ENCODE measurements at places on chromosomes 12 and 14.

DNA sequence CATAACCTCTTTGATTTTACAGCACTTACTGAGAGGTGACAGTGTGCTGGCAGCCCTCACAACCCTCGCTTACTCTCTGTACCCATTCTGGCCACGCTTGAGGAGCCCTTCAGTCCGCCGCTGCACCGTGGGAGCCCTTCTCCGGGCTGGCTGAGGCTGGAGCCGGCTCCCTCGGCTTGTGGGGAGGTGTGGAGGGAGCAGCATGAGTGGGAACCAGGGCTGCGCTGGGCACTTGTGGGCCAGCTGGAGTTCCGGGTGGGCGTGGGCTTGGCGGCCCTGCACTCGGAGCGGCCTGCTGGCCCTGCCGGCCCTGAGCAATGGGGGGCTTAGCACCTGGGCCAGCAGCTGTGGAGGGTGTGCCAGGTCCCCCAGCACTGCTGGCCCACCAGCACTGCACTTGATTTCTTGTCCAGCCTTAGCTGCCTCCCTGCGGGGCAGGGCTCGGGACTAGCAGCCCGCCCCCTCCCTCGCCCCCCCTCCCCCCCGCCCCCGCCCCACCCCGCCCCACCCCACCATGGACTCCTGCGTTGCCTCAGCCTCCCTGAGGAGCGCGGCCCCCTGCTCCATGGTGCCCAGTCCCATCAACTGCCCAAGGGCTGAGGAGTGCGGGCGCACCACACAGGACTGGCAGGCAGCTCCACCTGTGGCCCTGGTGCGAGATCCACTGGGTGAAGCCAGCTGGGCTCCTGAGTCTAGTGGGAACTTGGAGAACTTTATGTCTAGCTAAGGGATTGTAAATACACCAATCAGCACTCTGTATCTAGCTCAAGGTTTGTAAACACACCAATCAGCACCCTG, 9.9 kb downstream of the MDGA2 start:
- DNase-seq: no peak

DNA sequence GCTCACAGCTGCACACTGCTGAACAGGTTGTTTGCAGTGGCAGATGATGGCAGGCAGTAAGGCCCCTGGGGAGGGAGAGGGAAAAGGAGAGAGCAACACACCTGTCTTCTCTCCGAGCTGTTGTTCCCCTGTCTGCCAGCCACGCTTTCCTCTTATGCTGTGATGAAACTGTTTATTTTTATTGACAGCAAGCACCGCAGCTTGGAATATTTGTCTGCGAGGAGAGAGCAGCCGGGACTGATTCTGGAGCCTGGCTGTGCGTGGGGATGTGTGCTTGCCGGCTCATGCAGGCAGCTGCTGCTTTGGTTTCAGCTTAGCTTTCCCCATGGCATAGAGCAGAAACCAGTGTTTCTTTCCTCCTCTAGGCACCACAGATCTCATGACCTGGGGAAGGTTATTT, 58.7 kb upstream of the KCNA5 start:
- DNase-seq: no peak

- DNase-seq: no peak
Measured at GRCh38 chr12:97936165-97936564, 473.6 kb downstream of the RMST start.

- DNase-seq: no peak
Measured at GRCh38 chr12:112963227-112963861, 15.0 kb upstream of the OAS2 start.

DNA sequence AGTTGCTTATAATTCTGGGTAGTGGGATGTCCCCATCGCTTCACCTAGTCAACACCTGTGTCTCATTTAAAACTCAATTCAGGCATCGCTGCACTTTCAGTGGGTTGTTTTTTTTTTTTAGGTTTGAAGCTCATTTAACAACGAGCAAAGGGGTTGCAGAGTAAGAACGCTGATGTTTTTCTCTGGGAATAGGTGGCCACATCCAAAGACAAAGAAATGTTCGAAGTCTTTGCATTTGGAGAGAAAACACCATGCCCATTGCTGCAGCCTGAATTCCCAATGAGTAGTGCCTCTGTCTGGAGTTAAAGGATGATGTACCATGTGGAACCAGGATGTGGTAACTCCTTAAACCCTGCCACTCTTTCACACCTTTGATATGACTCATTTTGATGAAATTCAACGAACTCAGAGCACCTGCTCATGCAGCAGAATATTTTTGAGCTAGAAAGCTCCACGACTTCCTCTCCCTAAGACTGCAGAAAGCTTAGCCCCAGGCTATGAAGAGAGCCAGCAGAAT, 35.1 kb upstream of the BATF start:
- no peak for DNase-seq

GRCh38 chr12:102977945-102978706, 20.7 kb downstream of the ASCL1 start:
- DNase-seq: no peak

GRCh38 chr12:124861492-124861891, 2.2 kb downstream of the SCARB1 start:
- DNase-seq: peak; percentile 89

- DNase-seq: no peak
Measured at GRCh38 chr12:31961137-31961536, 1.9 kb downstream of the RESF1 start.

- DNase-seq: no peak
Measured at GRCh38 chr14:103316721-103317121, 17.3 kb upstream of the EIF5 start.

- DNase-seq: no peak
Measured at GRCh38 chr12:51070004-51070403, 13.4 kb downstream of the CSRNP2 start.

- no peak for DNase-seq
Measured at GRCh38 chr12:111673503-111673902, 12.3 kb downstream of the BRAP start.

- no peak for DNase-seq
Measured at GRCh38 chr12:107605293-107605692, 80.3 kb upstream of the PWP1 start.

GRCh38 chr12:121523741-121524140, 57.1 kb downstream of the KDM2B start:
- DNase-seq: no peak

GRCh38 chr12:3551386-3551785, 60.4 kb downstream of the PRMT8 start:
- DNase-seq: no peak

GRCh38 chr12:62873116-62873825, 61.7 kb downstream of the PPM1H start:
- DNase-seq: no peak

DNA sequence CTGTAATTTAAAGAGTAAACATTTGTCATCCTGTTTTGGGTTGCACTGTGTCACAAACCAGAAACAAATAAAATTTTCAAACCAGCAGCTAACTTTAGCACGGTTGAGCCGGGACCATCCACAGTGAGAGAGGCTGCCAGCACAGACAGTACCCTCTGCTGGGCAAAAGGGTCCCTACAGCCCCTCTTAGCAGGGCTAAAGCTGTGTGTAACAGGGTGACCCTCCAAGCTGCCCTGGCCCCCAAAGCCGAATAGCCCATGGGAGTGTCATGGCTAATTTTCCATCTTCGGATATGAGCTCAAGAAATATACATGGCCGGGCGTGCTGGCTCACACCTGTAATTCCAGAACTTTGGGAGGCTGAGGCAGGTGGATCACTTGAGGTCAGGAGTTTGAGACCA, 157.1 kb upstream of the GRIN2B start:
- no peak for DNase-seq

GRCh38 chr12:49440035-49440434, 72.8 kb downstream of the SPATS2 start:
- DNase-seq: no peak

DNA sequence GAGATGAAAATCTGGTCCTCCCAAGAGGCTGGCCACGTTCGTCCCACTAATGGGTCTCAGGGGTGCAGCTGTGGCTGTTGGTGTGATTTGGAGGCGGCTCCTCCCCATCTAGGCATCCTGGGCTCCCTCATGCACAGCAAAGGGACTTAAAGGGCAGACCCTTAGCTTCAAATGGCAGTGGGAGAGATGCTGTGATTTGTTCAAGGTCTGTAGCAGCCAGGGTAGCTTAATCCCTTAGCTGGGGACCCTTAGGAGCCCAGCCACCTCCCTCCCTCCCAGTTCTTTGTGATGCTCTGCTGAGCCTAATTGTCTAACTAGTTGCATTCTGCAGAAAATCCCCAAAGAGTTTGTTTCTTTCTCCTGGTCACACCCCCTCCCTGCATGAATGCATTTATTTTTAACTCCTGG, 18.3 kb downstream of the DYRK4 start:
- no peak for DNase-seq

DNA sequence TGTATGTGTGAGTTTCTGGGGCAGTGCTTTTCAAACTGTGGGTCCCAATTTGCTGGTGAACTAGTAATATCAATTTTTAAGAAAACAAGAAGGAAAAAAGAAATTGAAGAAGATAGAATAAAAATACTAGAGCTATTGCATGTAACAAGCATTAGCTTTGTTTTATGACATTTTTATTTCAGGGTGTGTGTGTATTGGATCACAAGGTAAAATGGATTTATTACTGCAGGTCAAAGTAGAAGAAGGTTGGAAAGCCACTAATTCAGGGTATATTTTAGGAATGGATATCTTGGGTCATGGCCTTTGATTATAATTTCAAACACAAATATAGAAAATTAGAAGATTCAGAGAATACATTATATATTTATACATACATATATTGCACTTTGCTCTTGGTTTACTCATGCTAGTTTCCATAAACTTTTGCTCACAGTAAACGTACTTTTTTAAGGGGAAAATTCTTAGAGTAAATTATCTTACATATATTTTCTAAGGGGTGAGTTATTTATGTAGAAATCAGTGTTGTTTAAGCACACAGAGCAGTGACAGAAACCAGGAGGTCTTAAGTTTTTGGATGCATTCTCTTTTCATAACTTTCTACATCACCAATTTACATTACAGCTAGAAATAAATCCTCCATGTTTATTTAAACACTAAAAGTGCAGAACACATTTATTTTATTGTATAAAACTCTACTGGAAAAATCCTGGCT, 34.5 kb upstream of the PPM1A start:
- no peak for DNase-seq

GRCh38 chr12:132044661-132045412, 95.1 kb downstream of the EP400 start:
- no peak for DNase-seq

DNA sequence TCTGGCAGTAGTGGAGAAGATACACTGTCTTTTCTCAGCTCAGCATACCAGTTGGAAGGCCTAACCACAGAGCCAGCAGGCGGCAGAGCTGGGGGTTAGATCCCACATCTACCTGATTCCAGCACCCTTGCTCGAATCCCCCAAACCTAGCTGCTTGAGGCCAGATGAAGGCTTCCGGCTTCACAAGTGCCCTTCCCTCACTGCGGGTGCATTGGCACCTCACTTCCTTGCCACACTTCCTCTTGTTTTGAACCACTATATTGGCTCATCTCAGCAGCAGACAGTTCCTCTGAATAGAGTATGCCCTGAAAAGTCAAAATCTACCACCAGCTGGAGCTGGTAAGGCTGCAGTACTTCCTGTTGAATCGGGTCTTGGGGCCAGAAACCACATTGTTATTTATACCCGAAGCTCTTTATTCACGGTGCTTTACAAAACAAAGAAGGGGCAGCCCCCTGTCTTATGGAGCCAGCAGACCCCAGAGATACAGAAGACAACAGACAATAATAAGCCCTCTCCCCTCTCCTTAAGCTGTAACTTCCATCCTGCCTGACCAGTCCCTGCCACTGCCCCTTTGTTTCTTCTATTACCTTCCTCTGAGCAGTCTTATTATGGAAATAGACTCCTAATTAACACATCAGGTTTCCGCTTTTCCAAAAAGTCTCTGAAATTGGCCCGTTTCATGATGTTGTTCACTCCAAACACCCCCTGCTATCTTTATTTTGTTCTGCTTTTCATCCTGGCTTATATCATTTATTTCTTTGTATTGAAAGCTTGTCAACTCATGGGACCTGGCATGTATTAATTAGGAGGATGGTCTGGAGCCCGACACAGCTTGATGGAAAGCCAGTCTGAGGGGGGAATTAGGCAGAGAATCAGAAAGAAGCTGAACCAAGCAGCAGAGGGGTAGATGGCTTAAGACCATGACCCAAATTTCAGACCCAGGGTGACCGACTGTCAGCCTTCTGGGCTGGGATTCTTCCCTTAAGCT, 233.5 kb downstream of the EFCAB11 start:
- DNase-seq: no peak

DNA sequence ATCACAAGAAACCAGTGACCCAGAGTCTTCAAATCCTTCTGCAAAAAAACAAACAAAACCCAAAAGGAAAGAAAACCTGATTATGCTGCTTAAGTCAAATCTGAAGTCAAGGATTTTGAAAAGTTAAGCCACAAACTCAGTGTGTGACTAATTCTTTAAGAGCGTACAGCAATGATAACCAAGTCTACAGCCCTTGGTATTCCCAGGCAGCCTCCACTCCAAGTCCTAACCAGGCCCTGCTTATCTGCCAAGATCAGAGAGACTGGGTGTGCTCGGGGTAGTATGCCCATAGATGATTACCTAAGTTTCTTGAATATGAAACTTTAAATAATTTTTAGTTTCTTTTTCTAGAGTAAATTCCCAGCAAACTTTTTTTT, 13.1 kb downstream of the PGAM5 start:
- DNase-seq: no peak

GRCh38 chr12:6554168-6555017, 1.4 kb downstream of the IFFO1 start:
- DNase-seq: no peak

DNA sequence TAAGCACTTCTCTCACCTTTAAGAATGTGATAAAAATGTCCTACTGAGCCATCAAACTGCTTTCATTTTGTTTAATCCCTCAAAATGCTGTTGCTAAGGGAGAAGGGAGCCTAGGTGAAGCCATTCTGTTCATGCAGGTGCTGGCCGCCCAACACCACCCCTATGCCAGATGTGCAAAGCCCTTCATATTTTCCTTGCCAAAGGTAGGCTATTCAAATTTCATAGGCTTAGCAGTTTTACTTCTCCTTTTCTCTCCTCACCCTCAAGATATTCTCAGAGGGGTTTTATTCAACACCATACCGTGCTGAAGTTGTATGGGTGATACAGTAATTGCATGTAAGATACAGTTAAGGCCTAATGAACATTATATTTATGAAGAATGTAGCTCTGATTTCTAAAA, 461.7 kb downstream of the GXYLT1 start:
- DNase-seq: no peak

- DNase-seq: peak; percentile 70
Measured at GRCh38 chr12:32151086-32151485, 44.4 kb downstream of the BICD1 start.

GRCh38 chr14:42229976-42230375, 623.3 kb downstream of the LRFN5 start:
- DNase-seq: no peak

- peak; percentile 30 for DNase-seq
Measured at GRCh38 chr14:65412856-65413738, 567 bp downstream of the FUT8 start.

DNA sequence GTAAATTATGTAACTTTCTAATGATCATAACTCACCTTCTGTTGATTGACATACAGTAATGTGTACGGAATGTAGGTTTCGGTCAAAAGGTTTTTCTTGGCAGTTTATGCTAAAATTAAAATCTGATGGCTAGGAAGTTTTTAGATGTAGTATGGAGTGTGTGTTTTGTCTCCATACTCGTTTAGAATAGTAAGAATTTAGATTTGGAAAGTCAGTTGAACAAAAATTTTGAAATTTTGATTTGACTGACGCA, 859 bp downstream of the PALS1 start:
- no peak for DNase-seq

- DNase-seq: no peak
Measured at GRCh38 chr12:47158792-47159191, 79.0 kb upstream of the AMIGO2 start.

GRCh38 chr14:56702515-56702914, 107.8 kb downstream of the OTX2 start:
- DNase-seq: no peak

GRCh38 chr12:68686262-68686594, 550 bp upstream of the NUP107 start:
- no peak for DNase-seq

- DNase-seq: no peak
Measured at GRCh38 chr12:45388545-45388944, 172.7 kb downstream of the ANO6 start.

Measured in NCI-H446 (cell line).